ENCODE measurements at places on chromosomes 1 and 21.

DNA sequence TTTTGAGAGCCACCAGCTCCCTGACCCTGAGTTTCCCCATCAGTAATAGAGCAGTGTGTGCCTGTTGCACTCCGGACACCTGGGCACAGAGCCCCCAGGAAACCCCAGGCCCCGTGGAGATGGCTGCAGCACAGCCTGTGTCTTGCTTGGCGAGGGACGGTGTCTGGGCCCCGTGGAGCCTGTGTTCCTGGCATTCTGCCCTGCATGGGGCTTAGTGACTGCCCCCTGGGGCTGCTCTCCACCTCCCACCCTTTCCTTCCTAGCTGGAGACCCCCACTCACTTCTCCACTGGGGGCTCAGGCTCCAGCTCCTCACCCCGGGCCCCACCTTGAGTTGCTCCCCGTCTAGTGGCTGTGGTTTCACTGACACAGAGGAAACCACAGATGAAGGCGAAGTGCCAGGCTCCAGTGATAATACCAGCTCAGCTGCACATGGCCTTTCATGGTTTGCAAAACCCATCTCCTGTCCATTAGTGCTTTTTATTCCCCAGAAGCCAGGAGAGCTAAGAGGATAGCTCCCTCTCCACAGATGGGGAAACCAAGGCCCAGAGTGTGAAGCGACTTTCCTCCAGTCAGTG lies 39.4 kb downstream of the DMRTB1 start:
- DNase-seq = no peak

- no peak for DNase-seq
Observed at GRCh38 chr1:109559995-109560394, 11.6 kb downstream of the GNAI3 start.

DNA sequence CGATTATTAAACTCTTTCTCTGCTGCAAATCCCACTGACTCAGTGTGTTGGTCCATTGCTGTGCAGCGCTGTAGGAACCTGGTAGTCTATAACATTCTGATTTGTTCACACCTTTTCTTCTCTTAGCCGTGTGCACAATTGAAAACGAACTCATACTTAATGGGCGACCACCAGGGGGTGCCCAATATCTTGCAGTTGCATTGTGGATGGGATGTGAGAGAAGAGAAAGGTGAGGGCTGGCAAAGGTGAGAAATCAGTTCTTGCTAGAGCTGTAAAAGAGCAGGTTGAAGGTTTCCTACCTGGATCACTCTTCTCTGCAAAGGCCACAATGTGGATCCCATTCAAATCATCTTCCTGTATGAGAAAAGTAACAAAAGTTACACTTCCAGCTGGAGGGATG lies 51.0 kb downstream of the CASQ2 start:
- peak; percentile 60 for DNase-seq

- no peak for DNase-seq
Observed at GRCh38 chr1:160567858-160568682, 11.2 kb downstream of the CD84 start.

- DNase-seq = no peak
Observed at GRCh38 chr1:6299557-6300165, 38.8 kb upstream of the GPR153 start.

DNA sequence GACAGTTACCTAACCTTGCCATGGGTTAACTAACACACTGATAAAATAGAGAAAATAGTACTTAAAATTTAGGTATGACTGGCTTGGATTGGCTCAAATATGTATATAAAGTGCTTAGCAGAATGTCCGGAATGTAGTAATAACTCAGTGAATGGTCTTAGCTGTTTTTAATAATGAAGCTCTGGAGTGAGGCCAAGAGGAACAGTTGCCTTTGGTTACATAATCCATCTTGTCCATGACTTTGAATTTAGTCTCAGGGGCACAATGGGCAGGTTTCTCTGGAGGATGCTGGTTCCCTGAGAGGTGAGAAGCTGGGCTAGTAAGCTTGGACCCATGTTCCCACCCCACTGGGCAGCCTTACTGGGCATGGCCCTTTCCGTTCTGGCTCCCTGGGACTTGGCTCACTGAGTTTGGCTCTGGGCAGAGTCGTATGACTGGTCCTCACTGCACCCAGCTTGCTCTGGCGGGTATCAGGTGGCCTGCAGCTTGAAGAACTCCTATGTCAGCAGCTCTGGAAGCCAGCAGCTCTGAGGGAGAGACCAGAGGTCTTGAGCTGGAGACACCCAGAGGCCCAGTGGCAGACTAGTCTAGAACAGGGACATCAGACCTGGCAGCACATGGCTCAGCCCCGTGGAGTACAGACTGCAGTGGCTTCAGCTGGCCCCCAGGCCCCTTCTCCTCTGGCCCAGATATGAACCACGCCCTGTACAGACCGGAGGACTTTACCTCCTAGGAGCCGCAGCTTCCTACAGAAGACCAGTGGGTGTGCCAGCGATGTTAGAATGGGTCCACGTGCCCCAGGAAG lies 40.4 kb downstream of the TENT5C start:
- peak; percentile 3 for DNase-seq

DNA sequence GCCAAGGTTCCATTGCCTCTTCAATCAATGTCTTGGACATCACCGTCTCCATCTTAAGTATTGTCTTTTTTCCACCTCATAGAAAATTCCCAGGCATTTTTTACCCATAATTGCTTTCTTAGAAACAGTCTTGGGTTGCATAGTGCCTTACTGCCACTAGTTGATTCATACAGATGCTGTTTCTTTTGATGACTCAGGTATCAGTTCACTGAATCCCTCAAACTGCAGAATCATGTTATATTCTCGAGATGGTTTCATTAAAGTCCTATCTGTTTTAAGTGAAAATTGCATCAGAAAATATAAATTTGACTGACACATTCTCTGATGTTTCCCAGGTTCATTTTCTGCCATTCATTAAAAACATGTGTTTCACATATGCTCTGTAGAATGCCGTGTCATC lies 1489.1 kb downstream of the BRINP3 start:
- DNase-seq = no peak

DNA sequence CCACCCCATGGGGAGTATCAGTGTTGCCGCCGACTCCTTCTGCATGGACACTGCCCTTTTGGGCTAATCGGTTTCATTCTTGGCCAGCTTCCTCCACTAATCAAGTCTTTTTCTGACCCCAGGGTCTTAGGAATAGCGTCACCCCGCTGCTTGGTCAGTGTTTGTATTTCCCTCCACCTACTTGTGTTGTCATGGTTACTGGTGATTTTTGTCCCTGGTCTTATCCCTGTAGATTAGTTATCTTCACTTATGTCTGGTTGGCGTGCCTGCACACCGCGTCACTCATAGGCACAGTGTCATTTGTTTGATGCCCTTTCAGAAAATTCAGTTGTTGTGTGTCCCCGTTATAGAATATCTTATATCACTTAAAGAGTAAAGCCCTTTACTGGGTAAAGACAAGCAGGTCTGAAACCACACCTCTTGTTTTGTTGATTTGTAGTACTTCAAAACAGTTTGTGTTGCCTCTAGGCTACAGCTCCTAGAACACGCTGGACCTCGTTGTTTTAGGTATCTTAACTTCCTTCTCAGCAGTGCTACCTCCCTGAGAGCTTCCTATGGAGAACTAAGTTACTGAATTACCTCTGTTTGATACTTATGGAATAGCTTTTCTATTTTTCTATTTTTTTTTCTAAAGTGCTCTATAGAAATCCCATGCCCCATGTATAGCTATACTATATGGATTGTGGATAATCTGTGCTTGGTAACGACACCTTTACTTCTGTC lies 868 bp downstream of the PPP1R12B start:
- DNase-seq = no peak

DNA sequence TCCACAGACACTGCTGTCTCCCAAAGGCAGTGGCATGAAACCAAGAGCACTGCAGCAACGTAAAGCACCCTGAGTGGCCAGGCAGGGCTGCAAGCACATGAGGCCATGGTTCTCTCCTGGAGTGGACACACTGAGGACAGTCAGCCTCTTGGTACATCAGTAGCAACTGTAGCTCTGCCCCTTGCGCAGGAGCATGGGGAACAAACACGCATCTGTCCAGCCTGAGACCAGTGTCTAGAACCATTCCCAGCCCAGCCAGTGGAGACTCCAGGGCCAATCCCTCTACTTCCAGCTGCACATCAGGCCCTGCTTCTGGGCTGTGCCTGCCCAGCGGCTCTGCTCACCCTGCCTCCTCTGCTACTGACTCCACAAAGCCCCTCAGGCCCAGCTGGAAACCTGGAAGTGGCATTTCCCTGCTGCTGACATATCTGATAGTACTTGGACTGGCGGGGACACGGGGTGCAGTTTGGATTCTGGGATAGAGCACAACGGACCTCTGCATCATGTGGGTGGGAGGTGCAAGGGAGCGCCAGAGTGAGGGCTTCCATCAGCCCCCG lies 49.0 kb downstream of the TOR1AIP2 start:
- DNase-seq = no peak

DNA sequence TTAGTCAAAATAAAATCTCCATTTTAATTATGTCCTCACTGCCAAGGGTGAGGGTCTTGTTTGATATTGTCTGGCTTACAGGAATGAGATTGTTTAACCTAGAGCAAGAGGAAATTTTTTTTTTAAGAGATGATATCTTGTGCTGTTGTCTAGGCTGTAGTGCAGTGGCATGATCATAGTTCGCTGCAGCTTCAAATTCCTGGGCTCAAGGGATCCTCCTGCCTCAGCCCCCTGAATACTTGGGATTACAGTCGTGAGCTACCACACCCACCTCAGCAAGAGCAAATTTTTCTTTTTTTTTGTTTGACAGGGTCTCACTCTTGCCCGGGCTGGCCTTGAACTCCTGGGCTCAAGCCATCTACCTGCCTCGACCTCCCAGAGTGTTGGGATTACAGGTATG lies 84.6 kb downstream of the DISP1 start:
- DNase-seq = no peak

- DNase-seq = no peak
Observed at GRCh38 chr1:183318433-183318832, 99.7 kb downstream of the NMNAT2 start.

DNA sequence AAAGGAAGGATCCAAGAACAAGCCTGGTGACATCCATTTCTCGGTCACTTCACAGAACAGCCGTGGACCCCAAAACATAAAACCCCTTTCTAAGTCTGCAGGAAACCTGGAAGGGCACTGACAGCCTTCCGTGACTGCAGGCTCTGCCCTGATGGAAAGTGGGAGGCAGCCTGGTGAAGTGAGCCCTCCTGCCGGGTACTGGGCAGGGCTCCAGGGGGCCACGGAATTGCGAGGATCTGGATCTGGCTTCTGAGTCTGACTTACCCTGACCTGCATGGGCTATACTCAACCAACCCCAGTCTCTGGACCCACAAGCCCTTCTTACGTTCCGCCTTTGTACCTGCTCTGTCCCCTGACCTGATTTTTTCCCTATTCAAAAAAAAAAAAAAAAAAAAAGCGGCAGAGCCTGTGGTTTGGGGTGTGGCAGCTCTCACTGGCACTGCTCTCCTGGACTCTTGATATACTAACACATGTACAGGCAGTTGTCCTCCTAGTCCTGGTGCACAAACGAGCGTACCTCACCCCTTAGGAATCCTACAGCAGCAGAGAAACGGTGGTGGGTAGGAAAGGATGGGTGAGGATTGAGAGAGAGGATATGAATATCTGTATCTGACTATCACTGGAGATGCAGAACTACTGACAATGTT lies 82.9 kb downstream of the BEND5 start:
- no peak for DNase-seq

GRCh38 chr1:229993894-229994293 lies 73.1 kb upstream of the GALNT2 start:
- no peak for DNase-seq

DNA sequence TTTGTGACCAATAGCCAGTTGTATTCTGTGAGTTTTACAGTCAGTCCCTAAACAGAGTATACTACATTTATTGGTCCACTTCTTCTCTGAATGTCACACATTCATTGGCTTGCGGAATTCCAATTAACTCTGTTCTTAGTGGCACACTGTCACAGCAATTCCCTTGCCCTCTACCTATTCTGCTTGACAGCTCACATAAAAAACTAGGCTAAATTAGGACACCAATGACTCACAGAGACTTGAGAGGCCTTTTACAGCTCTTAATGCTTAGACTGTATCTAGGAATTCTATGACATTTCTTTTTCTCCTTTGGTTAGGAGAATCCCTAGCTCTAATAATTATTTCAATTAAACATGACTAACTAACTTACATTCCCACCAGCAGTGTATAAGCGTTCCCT lies 104.1 kb downstream of the NEGR1 start:
- DNase-seq = no peak

DNA sequence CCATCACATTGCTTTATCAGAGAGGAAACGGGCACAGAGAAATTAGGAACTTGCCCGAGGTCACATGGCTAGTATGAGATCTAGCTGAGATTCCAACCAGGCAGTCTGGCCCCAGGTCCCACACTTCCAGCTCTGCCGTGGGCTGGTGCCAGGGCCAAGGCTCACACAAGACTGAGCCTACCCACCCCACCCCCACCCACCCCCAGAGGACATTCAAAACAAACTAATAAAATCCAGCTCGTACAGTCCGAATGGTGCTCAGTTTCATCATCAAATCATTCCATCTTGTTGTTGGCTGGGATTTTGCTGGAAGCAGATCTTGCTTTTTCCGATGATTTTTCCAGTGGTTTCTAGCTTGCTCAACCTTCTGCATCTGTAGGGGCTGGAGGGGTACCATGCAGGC lies 27.9 kb downstream of the MATN1 start:
- DNase-seq = no peak

GRCh38 chr1:179941454-179941853 lies 13.2 kb upstream of the CEP350 start:
- DNase-seq = no peak

DNA sequence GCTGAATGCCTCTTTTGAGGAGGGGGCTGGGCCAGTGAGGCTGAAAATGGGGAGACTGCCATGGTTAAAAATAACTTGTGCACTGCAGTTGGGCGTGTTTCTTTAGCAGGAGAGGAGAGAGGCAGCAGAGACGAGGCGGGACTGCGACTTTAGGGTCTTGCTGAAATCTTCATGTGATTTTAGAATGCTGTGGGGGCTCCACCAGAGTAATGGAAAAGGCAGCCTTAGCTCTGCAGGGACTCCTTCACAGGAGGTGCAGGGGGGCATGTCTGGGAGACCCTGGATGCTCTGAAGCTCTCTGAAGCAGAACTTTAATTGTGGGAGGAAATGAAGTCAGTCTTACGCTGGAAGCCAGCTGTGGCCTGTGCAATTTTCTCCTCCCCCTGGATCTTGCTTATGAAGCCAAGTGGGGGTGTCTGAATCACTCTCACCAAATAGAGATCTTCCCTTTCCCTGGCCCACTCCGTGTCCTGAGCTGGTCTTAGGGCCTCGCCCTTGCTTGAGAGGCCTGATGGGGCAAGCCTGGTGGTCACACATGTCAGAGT lies 60.8 kb downstream of the NDUFS5 start:
- DNase-seq = no peak

DNA sequence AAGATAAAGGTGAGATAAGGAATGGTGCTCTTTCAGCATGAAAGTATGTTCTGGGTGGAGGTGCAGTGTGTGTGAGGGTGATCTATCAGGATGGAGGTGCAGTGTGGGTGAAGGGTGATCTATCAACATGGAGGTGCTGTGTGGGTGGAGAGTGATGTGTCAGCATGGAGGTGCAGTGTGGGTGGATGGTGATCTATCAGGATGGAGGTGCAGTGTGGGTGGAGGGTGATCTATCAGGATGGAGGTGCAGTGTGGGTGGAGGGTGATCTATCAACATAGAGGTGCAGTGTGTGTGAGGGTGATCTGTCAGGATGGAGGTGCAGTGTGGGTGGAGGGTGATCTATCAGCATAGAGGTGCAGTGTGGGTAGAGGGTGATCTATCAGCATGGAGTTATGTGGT lies 12.3 kb upstream of the MAP10 start:
- DNase-seq = no peak
